Stimulated activated CD4-positive, alpha-beta T cell treated with anti-CD3 and anti-CD28 coated beads, Interleukin-15, amount 100 ng/mL, for 1 hour (primary cell): ENCODE measurements at places on chromosomes 13 and 19.

DNA sequence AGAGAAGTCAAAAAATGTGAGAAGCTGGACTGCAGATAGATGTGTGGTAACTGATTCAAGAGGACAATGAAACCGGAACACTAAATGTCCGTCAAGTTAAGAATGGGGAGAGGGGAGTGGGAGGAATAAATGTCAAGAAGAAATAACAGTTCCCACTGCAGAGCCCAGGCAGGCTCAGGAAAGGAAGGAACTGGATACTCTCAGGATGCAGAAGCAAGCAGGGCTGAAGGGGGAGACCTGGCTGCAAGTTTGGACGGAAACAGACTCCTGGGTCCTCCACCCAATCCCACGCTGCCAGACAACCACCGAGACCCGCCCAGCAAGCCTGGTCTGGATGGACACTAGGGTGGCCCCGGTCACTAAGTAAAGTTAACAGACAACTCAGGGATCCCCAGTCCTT, 18.1 kb downstream of the TUBGCP3 start:
- no peak for DNase-seq

- DNase-seq, result no peak
Observed at GRCh38 chr13:109785141-109785891, 1.1 kb downstream of the IRS2 start.

GRCh38 chr19:33685541-33685940, 63.8 kb downstream of the CHST8 start:
- no peak for DNase-seq

GRCh38 chr13:64272681-64273080, 2857.0 kb upstream of the PCDH20 start:
- no peak for DNase-seq

DNA sequence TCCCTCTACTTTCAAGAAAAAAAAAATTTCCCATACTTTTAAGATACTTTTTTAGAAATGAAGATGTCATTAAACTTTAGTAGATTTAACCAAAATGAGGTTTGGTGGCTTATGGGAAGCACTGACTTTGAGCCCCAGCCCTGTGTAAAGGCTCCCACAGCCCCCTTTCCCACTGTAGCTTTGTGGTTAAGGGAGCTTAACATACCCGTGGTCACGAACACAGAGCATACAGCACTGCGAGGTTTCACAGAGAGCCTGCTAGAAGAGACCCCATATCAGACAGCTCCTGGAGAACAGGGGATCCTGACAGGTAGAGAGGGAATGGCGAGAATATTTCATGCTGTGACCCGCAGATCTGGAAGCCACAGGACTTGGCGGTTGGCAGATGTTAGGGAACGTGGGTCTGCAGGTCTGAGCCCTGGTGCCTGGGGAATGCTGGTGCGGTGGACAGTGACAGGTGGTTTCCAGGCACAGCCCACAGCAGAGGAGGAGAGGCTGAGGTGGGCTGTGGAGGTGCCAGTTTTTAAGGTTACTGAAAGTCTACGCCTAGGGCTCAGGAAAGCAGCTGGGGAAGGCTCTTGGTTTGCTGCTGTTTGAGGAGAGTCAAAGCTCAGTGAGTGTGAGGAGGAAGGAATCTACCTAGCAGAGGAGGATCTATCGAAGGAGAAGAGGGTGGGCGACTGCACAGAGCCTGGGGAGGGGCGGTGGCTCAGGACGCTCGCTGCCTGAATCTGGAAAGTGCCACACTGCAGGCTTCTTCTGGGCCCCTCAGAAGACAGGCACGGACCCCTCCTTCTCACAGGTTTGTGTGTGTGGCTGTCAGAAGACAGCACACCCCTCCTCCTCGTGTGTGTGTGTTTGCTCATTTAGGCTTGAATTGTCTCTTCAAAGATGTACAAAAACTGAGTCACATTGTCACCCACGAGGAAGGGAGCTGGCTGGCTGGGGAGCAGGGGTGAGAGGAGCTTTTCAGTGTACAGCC, 49.9 kb downstream of the SLC7A9 start:
- no peak for DNase-seq

- no peak for DNase-seq
Observed at GRCh38 chr13:86825410-86825809, 845.8 kb upstream of the SLITRK5 start.

GRCh38 chr13:99434258-99434788, 66.9 kb upstream of the TM9SF2 start:
- DNase-seq, result peak; percentile 68

- DNase-seq, result no peak
Observed at GRCh38 chr13:51370116-51370515, 30.6 kb downstream of the SERPINE3 start.

DNA sequence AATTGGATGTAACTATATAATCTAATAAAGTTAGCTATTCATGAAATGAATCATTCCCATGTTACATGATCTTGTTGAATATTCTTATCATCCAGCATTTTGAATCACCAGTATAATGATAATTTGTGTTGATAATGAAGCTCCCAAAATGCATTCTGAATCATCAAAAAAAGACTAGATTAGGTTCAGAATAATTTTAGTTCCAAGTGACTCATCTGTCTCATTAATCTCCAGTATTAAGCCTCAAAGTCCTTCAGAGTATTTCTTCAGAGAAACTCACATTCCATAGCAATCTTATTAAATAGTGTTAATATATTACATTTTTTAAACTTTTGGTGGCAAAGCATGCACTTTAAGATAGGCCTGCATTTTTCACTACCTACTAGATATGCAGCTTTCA, 207.5 kb downstream of the SLITRK5 start:
- DNase-seq, result no peak

DNA sequence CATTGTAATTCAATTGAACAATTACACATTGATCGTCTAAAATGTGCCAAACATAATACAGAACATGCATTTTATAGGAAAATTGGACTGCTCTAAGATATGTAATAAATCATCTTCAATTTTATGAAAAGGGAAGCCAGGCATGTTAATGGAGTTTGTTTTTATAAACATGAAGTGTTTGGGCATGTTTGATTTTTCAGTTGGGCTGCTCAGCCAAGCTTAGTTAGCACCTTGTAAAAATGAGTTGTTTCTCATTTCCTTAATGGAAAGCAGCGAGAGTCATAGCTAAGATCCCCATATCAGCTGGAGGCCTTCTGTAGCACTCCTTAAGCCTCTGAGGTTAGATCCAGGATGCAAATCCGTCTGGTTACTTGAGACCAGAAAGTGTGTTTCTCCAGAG, 422.3 kb downstream of the SPRY2 start:
- DNase-seq, result no peak

DNA sequence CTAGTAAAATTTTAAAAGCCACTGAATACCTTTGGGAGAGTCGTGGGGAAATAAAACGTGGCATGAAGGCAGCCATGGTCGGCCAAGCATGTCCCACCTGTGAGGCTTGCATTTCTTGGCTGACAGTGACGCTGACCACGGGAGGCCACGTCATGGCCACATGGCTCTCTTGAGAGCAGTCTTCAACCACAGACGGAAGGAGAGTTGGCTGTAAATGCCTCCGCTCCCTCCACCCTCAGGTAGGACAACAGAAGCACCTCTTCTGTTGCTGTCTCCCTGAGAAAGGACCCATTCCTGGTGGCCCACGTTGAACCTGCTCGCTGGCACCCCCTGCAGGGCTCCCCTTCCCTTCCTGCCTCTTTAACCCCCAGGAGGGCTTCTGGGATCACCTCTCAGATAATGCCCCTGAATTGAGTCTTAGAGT, 10.6 kb upstream of the LRRC25 start:
- DNase-seq, result no peak

- DNase-seq, result no peak
Observed at GRCh38 chr19:49149652-49150105, 5.5 kb downstream of the HRC start.

GRCh38 chr19:30547246-30547645, 175.1 kb downstream of the ZNF536 start:
- DNase-seq, result no peak

DNA sequence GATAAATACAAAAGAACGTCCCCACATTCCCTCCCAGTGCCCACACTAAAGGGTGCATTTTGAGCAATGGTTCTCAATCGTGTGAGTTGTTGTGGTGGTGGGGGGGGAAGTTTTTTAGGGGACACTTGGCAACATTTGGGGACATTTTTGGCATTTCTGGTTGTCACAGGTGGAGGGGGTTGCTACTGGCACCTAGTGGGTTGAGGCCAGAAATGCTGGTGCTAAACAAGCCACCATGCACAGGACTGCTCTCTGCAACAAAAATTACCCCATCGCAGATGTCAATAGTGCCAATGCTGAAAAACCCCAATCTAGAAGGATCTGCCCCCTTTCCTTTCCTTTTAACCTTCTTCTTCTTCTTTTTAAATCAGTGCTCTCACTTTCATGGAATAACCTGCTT, 453.3 kb downstream of the TSHZ3 start:
- no peak for DNase-seq

- peak; percentile 37 for DNase-seq
Observed at GRCh38 chr19:45117167-45117594, 24.2 kb downstream of the PPP1R37 start.

DNA sequence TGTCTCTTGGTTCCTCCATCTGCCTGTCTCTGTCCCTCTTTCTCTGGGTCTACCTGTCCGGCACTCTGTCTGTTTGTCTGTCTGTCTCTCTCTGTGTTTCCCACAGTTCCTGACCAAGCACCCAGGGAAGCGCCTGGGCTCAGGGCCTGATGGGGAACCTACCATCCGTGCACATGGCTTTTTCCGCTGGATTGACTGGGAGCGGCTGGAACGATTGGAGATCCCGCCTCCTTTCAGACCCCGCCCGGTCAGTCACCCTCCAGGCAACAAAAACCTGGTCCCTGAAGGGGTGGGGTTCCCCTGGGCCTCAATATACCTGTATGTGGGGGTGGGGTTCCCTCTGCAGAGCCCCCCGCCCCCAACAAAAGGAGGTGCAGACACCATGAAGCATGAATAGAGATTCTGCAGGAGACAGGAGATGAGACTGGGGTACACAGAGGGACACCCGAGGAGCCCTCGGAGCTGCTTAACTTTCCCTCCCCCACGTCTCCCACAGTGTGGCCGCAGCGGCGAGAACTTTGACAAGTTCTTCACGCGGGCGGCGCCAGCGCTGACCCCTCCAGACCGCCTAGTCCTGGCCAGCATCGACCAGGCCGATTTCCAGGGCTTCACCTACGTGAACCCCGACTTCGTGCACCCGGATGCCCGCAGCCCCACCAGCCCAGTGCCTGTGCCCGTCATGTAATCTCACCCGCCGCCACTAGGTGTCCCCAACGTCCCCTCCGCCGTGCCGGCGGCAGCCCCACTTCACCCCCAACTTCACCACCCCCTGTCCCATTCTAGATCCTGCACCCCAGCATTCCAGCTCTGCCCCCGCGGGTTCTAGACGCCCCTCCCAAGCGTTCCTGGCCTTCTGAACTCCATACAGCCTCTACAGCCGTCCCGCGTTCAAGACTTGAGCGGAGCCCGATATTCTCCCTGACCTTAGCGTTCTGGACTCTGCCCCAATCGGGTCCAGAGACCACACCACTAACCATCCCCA, 2.6 kb upstream of the CACNG7 start:
- DNase-seq, result peak; percentile 35

DNA sequence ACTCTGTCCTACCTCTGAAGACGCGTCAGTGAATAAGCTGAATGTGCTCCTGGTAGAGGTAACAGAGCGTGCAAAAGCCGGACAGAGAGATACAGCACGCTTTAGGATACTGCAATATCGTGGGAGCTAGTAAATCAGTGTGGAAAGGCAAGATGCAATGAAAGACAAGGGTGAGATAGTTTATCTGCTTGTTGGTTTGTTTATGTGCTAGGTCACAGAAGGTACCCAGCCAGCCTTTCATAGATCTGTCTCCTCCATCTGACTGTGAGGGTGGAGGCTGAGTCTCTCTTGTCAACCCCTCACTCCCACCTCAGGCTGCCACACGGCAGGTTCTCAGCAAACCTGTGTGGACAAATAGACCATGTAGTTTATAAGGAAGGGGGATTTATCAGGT, 904 bp upstream of the GIPC1 start:
- DNase-seq, result no peak

DNA sequence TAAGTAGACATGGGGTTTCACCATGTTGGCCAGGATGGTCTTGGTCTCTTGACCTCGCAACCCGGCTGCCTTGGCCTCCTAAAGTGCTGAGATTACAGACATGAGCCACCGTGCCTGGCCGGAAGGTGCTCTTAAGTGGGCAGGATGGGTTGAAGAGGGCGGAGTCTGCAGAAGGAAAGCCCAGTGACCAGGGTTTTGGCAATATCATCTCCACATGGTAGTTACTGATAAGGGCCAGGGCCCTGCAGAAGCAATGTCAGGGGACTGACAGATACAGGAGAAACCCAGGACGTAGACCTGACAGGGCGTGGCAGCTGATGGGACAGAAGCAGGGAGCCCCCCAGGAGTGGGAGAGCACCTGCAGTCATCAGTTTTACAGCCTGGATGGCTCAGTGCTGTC, 45.7 kb upstream of the RNF113B start:
- DNase-seq, result no peak

DNA sequence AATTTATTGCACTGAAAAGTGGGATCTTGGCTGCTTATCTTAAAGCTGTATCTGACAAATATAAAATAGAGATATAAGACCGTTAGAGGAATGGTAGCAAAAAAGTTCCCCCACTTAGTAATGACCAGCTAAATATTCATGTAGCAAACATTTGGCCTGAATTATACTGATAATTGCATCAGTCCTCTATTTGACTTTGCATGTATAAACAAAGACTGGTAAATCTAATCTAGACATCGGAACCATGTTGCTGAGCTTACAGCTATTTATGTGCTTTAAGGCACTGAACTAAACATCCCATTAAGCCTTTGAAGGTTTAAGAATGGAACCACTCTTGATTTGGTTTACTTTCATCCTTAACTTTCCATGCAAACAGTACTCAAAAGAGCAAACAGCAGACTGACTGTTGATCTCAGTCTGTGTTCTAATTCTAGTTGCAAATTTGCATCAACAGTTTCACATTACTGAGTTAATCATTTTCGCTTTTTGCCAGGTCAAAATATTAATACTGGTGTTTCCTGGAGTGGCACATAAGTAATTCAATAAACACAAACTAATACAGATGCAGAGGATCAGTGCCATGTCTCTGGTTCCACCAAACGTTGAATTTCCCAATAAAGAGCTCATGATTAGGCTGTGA, 203.5 kb upstream of the HTR2A start:
- DNase-seq, result no peak

GRCh38 chr19:47044946-47045866, 3.2 kb downstream of the TMEM160 start:
- no peak for DNase-seq

GRCh38 chr19:39129116-39129515, 3.5 kb downstream of the PAK4 start:
- DNase-seq, result no peak

DNA sequence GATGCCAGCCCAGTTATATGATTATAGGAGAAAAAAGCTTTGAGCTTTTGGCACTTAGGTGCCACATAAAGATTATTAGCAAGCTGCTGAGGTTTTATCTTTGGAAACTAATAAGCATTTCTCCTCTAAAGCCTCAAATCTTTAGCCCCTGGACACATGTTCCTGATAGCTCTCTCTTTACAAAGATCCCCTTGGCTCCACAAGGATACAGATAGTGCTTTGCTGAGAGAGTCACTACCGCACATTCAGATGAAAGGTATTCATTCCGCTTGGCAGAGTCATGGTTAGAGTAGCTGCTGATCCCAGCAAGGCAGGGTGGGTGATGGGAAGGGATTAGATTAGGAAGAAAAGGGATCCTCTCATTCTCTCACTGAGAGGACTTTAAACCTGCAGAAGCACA, 28.2 kb upstream of the PSG7 start:
- no peak for DNase-seq

GRCh38 chr19:7788178-7788932, 25.3 kb downstream of the CLEC4M start:
- no peak for DNase-seq
